ENCODE measurements at places on chromosomes 11 and 22.

DNA sequence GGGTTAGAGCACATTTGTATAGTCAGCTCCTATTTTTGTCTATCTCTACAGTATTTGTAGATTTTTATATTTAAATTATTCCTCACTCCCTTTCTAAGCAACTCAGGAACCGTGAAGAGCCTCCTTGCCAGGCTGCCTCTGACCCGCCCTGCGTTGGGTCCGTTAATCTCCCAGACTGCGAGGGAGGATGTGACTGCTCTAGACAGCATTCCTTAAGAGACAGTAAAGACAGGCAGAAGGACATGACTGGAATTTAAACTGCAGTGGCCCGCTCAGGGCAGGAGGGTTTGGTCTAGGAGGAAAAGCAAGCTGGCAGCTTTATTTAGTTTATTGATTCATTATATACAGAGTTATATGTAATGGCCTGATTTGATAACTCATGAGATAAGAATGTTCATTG lies 413.7 kb downstream of the TMEM135 start:
- DNase-seq: no peak

GRCh38 chr22:29693161-29693560 lies 26.6 kb upstream of the CABP7 start:
- DNase-seq: no peak

- DNase-seq: no peak
These were observed 11.4 kb downstream of the ACO2 start for GRCh38 chr22:41480397-41480735.

DNA sequence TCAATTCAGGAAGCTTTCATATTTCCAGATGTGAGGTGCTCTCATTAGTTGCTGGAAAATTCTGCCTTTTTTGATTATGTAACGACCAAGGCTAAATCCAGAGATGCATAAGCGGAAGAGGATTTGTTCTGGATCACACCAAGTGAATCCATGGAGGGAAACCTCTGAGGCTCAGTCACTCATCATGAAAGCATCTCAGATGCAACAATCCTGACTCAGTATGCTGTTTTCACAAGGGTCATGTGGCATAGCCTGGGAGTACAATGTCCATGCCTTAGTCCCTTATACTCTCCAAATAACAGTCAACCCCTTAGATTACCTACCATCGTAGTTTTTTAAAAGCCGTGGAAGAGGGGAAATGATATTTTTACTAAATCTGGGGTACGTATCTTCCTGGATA lies 445.6 kb downstream of the NTM start:
- no peak for DNase-seq

DNA sequence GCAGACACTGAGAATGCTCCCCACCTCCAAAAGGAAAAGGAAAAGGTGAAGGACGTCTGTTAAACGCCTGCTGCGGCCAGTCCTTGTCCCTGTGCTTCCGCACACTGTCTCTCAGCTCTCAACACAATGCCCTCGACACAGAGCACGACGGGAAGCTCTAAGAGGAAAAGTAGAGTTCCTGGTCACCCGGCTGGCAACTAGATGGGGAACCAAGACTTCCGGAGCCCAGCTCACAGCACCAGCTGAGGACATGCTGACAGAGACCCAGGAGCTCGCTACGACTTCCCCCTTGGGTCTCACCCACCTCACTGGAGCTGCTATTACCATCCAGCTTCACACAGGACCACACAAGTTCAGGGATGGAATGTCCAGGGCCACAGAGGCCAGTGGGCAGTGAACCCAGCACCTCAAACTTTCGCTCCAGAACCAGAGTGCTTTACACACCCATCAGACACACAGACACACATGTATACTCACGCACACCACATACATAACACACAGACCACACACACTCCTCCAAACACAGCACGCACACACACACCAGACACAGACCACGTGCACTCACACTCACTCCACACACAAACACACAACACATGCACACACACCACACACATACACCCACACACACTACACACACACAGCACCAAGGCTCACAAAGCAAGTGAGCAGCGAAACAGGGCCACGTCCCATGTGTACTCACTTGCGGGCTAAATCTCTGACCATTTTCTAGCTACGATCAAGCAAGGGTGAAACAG lies 9.6 kb downstream of the SULT4A1 start:
- DNase-seq: no peak

DNA sequence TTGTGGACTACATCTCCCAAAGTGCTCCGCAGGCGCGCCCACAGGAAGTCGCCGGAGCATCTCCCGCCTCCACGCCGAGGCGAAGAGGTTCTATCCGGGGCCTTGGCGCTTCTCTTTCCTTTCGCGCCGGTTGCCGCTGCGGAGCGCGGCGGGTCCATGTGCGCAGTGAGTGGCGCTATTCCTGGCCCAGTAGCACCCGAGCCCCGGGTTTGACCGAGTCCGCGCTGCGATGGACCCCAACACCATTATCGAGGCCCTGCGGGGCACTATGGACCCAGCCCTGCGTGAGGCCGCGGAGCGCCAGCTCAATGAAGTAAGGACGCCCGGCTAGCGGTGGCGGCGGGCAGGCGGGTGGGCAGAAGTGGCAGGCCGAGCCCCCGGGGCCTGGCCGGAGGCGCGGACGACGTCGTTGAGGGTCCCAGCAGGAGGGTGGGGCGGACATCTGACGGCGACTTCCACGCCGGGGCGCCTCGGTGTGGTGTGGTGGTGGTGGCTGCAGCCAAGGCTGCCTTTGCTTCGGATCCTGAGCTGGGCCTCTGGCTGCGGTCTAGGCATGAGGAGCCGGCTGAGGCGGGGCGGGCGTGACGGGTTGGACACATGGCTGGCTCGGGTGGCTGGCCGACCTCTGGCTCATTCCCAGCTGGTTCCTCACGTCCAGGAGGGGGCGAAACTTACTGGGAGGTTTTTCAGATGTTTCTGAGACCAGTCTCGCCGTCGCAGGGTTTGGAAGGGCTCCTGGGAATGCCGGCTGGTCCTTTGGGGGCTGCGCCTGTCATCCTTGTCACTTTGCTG lies at the start of gene IPO7:
TSS of gene IPO7 (plus strand) at position 118 of the 792 bp plus-strand sequence. CDS start at position 230, 112 bp downstream.
- DNase-seq: peak; percentile 90

GRCh38 chr22:29265305-29265704 lies 2.5 kb downstream of the RHBDD3 start:
- no peak for DNase-seq

DNA sequence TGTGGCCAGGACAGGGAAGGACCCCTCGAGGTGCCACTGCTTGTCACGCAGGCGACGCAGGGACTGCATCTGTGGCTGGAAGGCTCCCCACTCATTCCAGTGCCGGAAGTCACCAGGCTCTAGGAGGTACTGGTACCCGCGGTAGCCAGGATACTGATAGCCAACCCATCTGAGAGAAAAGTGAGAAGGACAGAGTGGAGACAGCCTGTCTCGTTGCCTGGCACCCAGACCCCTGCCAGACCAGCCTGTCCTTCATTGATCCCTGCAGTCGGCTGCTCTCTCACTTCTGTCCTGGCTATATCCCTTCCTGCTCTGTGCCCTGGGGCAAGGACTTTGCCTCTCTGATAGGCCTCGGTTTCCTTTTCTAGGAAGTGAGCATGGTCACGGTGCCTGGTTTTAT lies 9.6 kb upstream of the TPST2 start:
- DNase-seq: no peak

DNA sequence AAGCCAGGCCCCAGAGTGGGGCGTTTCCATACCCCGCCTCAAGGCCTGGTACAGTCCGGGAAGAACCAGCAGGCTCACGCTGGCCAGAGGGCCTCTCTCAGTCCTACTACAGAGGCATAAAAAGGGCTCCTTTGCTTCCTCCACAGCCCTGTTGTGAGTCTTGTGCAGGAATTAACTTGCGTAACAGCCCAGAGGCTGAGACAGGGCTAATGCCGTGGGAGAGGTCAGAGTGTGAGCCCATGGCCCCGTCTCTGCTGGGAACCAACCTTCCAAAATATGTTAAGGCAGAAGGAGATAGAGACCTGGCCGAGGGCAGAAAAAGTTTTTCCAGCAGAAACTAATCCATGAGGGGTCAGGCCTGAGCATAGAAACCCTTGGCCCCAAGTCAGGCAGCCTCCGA lies 19.9 kb upstream of the TMEM184B start:
- DNase-seq: no peak

DNA sequence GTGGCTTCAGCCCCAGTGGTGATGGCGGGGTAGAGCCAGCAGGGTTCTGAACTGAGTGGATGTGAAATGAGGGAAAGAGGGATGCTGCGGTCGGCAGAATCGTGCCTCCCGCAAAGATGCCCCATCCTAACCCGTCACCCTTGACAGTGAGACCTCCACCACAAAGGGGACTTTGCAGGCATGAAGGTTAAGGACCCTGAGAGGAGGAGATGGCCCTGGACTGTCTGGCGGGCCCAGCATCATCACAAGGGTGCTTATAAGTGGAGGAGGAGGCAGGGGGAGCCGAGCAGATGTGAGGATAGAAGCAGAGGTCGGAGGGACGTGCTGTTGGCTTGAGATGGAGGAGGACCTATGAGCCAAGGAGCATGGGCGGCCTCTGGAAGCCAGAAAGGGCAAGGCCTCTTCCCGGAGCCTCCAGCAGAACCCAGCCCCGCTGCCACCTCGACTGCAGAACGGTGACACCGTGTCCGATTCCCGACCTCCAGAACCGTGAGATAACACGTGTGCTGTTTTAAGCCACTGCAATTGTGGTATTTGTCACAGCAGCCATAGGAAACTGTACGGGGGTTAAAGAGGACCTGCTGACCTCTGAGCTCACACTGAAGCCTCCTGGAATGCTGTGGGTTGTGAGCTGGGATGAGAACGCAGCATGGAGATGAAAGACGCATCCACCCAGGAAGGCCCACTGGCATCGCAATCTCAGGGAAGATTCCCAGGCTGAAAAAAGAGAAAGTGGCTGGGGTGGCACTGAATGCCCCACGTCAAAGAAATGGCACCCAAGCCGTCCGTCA lies 10.9 kb downstream of the LINC01488 start:
- no peak for DNase-seq

GRCh38 chr11:15195454-15196200 lies 80.9 kb downstream of the INSC start:
- DNase-seq: no peak

GRCh38 chr22:49975543-49976389 lies 15.2 kb downstream of the PIM3 start:
- DNase-seq: no peak

- DNase-seq: no peak
These were observed 65.0 kb downstream of the CWF19L2 start for GRCh38 chr11:107392611-107393010.

GRCh38 chr22:17113600-17113999 lies 7.6 kb downstream of the TMEM121B start:
- DNase-seq: no peak

DNA sequence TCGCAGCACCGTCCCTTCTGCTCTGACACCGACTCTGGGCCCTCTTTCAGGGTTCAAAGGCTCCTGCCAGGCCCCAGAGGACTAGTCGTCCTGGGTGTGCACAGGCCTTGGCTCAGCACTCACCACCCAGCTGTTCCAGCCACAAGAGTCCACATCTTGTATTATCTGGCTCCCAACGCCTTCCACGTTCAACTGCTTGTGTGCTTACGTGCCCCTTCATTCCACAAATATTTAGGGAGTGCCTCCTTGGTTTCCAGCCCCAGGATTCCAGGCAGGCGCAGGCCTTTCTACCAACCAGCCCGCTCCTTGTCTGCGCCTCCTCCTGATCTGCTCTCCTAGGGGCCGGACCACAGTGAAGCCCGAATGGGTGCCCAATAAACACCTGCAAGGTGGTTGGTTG lies 70.9 kb downstream of the SCUBE1 start:
- DNase-seq: no peak

DNA sequence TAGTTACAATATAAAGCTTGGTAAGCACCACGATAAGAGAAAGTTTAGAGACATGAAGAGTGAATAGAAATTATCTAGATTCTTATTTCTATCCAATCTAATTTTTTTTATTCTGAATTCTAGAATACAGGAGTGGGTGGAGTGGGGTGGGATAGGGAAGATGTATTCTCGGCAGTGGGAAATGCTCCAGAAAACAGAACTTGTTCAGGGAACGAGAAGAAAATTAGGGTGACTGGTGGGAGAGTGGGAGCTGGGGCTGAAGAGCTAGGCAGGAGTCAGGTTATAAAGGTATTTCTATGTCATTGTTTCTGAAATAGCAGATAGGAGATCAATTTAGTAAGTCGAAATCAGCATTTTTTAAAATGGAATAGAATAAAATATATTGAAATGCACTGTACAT lies 53.2 kb upstream of the APOA1 start:
- no peak for DNase-seq

- DNase-seq: no peak
These were observed 5.5 kb downstream of the PLET1 start for GRCh38 chr11:112255067-112255720.

DNA sequence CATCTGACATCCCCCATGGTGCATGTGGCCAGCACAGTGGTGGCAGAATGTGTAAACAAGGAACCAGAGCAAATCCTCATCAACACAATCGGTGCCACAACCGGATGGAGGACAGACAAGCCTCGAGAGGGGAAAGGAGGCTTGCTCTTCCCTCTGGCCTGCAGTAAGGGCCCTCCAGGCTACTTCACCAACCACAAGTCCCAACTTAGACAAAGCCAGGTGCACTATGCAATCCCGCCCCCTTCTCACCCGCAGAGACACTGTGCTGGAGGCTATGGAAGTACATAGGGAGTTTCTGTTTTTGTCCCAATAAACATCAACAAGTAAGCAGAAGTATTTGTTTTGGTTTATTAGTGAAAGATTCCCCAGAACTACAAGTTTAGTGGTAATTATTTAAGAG lies 54.3 kb downstream of the SPATA19 start:
- DNase-seq: no peak

DNA sequence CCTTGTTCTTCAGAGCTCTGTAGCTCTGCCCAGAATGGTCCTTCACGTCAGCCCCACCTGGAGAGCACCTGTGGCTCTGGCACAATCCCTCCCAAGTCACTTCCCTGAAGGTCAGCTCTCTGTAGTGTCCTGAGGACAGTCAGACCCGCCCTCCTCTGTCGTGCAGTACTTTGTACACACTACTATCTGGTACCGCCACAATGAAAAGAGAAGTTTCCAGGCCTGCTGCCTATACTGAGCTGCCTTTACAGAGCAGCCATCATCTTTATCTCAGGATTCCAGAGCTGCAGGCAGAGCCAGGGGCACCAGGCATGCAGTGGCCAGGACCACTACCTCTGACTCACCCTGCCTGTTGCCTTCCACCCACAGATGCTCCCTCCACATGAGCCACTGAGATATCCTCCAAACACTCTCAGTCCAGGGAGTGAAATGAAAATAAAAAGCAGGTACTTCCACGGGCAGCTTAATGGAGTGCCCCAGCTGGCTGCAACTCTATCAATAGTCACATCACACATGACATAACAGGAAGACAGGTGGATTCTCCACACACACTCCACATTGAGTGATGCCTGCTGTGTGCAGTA lies 7.3 kb downstream of the PACSIN2 start:
- no peak for DNase-seq

GRCh38 chr11:124394408-124394807 lies 4.4 kb downstream of the OR8B3 start:
- no peak for DNase-seq

GRCh38 chr11:36155770-36156160 lies 133.5 kb downstream of the COMMD9 start:
- DNase-seq: no peak

DNA sequence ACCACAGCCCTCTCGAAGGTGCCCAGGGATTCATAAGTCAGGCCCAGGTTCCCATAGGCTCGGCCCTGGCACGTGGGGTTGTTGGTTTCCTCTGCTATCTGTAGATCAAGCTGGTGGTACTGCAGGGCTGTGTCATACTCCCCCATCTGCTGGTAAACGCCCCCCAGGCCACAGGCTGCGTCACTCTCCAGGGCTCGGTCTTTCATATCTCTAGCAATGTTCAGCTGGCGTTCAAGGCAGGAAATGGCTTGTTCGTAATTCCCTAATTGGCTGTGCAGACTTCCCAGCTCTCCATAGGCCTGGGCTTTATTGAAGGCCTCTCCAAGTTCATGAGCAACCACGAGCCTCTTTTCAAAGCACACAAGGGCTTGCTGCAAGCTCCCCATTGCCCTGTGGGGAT lies 186.4 kb upstream of the PITPNB start:
- DNase-seq: no peak
